ENCODE measurements at places on chromosomes 6 and 20.

- no peak for DNase-seq
These were observed 204.0 kb downstream of the PTPRK start for GRCh38 chr6:128316258-128316929.

DNA sequence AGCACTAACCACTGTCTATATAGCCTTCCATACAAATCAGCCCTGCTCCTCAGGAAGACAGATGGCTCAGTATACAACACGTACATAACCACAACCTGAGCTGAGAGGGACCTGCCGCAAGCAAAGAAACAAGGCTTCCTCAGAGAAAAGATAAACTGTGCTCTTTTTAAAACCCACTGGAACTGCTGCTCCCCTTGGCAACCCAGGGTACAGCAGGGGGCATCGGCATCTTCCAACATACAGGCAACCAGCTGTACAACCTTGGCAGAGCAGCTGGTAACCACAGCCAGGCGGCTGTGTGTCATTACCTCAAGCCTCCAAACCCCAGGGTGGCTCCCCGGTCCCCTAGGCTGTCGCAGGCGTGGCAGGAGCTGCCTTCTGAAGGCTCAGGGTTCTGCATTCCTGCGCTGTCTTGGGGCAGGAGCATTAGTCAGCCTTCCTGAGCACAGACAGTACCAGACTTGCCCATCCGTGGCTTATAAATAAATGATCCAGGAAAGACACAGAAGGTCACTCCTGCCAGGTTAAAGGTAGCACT lies 249.5 kb downstream of the ADGRG6 start:
- DNase-seq: no peak

DNA sequence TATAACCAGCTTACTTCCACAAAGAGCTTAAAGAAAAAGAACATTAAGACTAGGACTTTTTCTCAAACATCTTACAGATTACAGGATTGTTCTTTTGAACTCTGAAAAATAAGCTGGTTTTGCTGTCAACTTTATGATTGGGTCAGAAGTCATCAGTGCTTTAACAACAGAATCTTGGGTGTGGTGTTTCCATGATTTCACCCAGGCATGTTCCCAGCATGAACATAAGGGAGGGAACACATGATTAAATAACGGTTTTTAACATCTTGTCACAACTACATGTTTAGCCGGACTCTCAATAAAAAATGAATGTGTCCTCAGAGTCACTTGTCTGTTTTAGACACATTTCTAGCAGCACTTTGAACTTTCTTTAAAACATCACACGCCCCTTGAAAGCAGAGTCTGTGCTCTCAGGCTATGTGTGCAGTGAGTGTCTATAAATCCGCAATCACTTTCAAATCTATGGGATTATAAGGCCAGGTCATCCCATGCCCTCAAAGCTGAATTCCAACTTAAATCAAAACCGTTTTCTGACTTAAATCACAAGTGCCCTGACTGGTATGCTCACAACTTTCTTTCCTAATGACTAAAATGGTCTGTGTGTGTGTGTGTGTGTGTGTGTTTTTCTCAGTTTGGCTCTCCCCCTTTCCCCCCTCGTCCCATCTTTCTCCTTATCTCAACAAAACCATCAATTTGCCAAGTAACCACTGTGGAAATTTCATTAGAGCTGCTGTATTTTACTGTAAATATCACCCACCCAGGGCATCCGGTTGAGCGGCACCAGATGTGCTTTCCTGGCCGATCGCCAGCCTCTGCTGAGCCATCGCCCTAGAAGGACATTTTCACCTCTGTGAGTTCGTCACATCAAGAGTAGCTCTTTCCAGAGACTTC lies 216.8 kb upstream of the DTNBP1 start:
- DNase-seq: no peak

- no peak for DNase-seq
These were observed 31.7 kb upstream of the SPAG4 start for GRCh38 chr20:35583636-35584560.

DNA sequence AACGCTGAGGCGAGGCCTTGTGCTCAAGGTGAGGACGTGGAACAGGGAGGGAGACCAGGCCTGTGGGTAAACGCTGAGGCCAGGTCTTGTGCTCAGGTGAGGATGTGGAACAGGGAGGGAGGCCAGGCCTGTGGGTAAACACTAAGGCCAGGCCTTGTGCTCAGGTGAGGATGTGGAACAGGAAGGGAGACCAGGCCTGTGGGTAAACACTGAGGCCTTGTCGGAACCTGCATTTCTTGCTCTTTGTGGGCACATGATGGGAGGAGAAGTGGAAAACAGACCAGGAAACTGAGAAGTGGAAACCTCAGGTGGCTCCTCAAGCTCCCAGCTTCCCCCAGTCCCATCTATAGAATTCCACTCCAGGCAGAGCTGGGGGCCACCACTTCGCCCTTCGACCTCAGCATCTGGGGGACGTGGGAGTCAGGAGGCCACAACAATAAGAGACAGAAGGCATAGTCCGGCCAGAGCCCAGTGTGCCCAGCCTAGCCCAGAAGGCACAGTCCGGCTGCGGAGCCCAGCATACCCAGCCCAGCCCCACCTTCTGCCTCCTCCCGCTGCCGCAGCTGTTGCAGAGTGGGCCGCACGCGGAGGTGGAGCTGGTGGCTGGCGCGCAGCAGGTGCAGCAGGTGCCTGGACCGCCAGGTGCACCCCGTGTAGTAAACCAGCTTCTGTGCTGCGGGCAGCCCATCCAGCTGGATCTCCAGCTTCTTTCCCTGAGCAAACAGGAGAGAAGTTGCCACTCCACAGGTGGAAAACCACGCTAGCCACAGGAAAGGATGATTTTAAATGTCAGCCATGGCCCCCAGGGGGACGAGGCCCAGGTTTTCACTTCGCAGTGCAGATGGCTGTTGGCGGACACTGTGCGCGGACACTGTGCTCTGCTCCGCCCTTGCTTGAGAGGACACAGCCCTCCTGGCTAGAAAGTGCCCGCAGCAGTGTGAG lies 17.5 kb downstream of the FRMD1 start:
- no peak for DNase-seq
